ENCODE measurements at places on chromosomes 5 and 9.

DNA sequence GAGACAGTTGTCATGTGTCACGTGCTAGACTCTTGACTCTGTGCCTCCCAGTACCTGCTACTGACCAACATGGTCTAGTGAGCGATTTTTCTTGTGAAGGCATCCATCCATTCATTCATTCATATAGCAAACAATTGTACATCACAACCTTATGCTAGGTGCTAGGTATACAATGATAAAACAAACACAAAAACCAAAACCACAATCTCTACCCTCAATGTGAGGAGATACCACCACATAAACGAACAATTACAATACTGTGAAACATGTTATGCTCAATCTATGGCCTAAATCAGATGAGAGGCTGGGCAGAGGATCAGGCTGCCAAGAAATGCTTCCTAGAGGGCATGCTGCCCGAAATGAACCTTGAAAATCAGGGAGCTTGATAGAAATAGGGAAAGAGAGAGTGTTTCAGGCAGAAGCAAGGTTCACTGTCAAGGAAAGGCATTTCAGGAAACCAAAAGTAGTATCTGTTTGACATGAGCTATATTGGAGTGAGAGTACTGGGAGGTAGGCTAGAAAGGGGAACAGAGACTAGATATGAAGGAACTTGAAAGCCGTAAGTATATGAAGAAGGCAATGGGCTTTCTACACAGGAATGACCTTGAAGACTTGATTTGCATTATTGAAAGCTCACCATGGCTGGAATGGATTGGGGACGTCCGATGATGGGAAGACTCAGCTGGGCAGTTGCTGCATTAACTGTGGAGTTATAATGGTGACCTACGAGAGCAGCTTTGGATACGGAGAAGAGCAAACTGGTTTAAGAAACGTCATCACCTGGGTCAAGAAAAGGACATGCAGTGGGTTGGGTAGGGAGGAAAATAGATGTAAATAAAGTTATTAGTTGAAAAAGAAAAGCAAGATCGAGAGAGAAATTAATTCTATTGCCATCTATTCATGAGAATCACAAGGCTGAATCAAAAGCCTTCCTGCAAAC, 90.1 kb downstream of the THBS4 start:
- DNase-seq = no peak

DNA sequence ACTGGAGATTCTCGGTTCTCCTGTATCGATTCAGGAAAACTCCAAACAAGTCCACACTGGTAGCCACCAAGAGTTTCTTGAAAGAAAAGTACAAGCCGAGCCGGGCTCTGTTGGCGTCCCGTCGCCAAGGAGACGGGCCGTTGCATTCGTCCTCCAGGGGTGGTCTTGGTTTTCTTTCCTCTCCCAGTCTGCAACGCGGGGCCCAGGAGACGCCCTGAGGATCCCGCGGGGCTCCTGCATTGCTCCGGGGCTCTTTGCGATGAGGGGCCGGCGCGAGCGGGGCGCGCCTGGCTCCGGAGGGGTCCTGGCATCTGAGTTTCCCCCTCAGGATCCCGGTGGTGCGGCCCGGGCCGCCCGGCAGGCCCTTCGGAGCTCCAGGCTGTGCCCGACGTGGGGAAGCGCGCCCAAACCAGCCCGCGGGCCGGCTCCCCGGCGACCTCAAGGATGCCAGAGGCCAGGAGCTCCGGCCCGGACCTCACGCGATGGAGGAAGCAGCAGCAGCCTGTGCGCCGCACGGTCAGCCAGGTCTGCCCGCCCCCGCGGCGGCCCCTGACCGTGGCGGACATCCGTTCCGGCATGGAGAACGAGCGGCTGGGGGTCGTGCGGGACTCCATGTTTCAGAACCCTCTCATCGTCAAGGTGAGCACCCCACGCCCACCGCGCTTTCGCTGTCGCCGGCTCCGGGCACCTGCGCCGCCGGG, at the start of gene CFAP77:
TSS of gene CFAP77 (plus strand) at position 384 of the 701 bp plus-strand sequence. CDS start at position 445, 61 bp downstream.
- DNase-seq = peak; percentile 58

- no peak for DNase-seq
Measured at GRCh38 chr9:123378956-123379660, 23.1 kb downstream of the CRB2 start.

DNA sequence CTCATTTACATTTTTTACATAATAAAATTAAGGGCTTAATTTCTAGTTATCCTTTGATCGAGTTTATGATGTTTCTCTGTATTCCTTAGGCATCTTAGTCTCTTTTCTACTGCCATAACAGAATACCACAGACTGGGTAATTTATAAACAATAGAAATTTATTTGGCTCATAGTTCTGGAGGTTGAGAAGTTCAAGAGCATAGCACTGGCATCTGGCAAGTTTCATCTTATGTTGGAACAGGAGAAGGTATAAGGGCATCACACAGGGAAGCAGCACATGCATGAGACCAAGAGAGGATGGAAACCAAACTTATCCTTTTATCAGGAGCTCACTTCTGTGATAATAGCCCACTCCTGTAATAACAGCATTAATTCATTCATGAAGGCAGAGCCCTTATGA, 284.9 kb upstream of the COX7C start:
- DNase-seq = no peak

DNA sequence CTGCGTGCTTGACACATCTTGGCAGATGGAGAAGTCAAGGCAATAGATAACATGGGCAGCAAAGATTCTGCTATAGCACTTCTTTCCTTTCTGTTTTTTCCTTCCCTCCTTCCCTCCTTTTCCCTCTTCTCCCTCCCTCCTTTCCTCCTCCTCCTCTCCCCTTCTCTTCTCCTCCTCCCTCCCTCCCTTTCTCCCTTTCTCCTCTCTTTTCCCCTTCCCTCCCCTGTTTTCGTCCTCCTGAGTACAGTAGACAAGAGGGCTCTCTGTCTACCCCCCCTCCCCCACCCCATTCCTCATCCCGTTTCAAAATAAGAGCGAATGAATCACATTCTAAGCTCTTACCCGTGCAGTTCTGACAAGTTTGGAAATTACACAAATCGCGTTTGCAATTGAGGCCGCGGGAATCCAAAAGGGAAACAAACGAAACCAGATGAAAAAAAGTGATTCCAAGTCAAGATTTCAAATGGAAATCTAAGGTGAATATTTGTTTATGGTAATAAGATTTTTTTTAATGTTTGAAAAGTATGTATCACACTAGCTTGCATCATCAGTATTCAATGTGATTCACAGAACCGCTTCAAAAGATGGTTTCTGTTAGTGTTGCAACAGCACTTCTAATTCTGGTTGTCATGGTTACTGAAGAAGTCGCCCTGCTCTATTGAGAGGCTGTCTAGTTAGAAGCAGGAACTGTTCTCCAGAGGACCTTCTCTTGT, 1.3 kb downstream of the NIM1K start:
- DNase-seq = peak; percentile 61

DNA sequence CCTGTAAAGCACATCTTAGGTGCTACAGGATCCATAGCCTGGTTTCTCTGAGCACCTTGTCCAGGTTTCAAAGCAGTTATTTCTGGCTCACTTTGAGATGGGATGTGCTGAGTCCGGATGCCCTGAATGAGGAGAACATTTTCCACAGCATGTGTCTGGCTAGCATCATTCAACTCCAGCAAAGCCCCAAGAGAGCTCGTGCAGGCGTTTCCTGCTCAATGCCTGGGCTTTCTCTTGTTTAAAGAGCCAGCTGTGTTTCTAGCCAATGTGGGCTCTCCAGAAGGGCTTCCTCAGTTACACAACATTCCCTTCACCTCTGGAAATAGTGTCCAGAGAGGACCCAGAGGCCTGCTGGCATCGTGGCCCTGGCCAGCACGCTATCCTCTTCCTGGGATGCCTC, 411.7 kb downstream of the DMAC1 start:
- no peak for DNase-seq

- DNase-seq = no peak
Measured at GRCh38 chr5:132259069-132259851, 1.8 kb downstream of the PDLIM4 start.

- no peak for DNase-seq
Measured at GRCh38 chr9:127545196-127546124, 66.6 kb upstream of the STXBP1 start.

DNA sequence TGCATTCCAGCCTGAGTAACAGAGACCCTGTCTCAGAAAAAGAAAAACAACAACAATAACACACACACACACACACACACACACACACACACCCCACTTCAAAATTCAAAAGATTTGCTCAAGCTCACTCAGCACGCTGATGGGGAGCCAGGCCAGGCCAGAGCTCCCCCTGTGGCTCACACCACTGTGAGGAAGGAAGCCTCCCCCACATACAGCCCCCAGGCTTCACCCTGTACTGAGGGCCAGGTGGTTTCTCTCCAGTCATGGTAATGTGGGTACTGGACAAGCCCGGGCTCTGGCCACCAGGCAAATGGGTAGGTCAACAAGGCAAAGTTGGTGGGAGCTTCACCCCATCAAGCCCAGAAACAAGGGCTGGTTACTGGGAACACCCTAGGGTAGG, 19.0 kb downstream of the ATOX1 start:
- no peak for DNase-seq

DNA sequence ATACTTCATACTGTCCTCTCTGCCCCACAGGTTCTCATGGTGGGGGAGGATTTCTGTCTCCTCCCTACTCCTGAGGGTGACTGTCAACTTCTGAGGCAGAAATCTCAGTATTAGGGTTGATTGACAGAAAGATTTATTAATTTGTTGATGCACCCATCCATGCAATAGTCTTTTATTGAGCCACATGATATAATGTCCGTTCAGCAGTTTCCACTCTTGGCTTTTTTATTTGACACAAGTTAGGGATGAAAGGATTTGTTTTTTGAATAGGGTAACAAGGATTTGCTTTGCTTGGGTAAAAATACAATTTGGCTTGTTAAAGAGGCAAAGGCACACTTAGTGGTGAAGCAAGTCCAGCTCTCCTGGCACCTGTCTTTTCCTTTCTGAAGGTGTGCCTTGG, 125.0 kb downstream of the ADAMTSL1 start:
- DNase-seq = no peak

GRCh38 chr9:95090871-95091577, 226.5 kb downstream of the FANCC start:
- no peak for DNase-seq

DNA sequence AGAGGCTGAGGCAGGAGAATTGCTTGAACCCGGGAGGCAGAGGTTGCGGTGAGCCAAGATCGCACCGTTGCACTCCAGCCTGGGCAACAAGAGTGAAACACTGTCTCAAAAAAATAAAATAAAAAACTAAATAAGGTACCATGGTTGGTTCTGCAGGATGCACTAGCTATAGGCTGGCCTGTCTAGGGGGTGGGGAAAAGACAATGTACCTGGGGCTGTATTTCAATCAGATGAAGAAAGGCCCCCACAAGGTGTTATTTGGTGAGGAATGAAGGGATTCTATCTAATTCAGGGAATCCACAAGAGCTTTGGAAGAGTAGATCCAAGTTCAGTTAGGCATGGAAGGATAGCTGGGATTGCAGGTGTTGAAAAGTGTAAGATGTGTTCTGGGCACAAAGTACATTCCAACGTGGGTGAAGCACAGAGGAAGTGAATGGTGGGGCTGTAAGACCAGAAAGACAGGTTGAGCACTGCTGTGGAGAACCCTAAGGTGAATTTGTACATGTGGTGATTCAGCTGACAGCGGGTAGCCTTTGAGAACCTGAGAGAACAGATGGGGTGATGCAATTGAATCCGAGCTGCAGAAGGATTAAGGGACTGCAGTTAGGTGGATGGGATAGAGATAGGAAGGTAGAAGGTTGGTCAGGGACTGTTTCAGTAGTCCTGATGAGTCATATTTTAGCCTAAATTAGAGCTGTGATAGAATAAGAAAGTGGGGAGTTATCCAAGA, 71.8 kb downstream of the CAST start:
- DNase-seq = no peak

- no peak for DNase-seq
Measured at GRCh38 chr5:125446986-125447385, 700.5 kb upstream of the ZNF608 start.

DNA sequence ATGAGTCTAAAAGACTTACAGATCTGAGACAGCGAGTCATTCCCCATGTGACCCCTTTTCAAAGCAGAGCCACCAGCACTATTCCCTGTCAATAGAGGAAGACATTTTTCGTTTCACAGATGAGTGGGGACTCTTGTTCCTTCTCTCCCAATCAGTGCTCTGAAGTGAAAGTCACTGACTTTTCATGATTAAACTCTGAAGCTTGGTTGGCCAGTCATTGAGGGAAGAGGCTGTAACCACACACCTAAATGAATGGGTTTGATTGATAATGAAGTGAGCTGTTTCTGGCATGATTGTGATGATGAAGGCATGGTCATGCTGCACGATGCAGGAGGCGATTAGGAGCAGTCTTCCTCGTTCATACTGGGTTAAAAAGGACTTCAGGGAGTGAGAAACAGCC, 171.9 kb downstream of the ZNF462 start:
- no peak for DNase-seq

- no peak for DNase-seq
Measured at GRCh38 chr5:31967461-31967860, 206.7 kb downstream of the GOLPH3 start.

- DNase-seq = no peak
Measured at GRCh38 chr5:168327019-168327421, 35.6 kb downstream of the WWC1 start.

GRCh38 chr9:113969343-113969742, 93.2 kb downstream of the ZNF618 start:
- no peak for DNase-seq

DNA sequence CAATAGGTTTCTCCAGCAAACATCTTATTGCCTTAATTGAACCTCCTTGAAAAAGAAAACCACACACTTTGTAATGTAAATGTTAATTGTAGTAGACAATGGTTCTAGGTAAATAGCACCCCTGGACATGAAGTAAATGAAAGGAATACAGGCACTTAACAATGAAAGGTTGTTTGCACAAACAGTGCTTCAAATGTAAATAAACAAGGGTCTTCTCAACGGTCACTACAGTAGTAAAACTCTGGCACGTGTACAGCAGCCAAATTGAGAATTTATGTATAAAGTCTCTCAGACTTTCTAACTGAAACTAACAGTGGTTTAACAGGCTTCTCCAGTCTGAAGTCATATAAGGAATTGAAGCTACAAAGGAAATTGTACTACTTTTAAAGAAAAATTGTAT, 218.3 kb downstream of the MEF2C start:
- DNase-seq = no peak

DNA sequence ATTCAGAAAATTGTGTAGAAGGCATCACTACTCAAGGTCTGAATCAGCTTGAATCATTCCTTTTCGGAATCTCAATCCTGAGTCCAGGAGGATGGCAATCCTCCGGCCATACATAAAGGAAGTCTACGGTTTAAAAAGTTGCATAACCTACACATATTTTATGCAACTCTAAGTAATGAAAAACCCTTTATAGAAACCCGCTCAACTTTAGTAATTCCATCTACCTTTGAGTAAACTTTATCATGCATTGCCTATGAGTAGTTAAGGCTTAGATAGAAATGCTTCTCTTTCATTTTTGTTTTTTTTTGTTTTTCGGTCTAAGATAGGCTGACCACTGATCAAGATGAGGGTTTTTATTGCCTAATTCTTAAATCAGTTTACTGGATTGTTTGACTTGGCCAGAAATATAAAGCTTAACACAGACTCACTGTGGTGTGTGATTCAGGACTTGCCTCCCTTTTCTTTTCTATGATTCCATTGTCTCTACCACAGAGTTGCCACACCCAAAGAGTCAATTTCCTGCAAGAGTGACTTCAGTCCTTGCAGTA, 85.0 kb downstream of the LURAP1L start:
- no peak for DNase-seq
